ENCODE measurements at places on chromosomes 13 and 19. TPM values are rescaled to one million over a fixed set of nuclear protein-coding genes. Genes with fewer than 3 reads are reported as not detected.

ZNF667 gene
- 3.6 TPM for total RNA-seq

PNMA8B gene
- 0.11 TPM for total RNA-seq

FLT1 gene
- 110 TPM for total RNA-seq

FFAR3 gene
- not detected for total RNA-seq

VSIG10L gene
- total RNA-seq = 0.04 TPM

SBSN gene
- total RNA-seq = not detected

ZNF284 gene
- 2.6 TPM for total RNA-seq

STOML3 gene
- total RNA-seq = not detected

SERTM1 gene
- 0.49 TPM for total RNA-seq

NLRP4 gene
- total RNA-seq = not detected

CLEC17A gene
- total RNA-seq = not detected

DPF1 gene
- total RNA-seq = 1.3 TPM

C19orf73 gene
- 1.2 TPM for total RNA-seq

ZNF71 gene
- total RNA-seq = 10.8 TPM

DOCK6 gene
- 53.3 TPM for total RNA-seq

PSG6 gene
- total RNA-seq = not detected

GRCh38 chr13:67303661-67304333 lies 73.7 kb upstream of the PCDH9 start:
- DNase-seq = no peak

GRCh38 chr19:37986048-37986750 lies 79.2 kb downstream of the SIPA1L3 start:
- no peak for DNase-seq

DNA sequence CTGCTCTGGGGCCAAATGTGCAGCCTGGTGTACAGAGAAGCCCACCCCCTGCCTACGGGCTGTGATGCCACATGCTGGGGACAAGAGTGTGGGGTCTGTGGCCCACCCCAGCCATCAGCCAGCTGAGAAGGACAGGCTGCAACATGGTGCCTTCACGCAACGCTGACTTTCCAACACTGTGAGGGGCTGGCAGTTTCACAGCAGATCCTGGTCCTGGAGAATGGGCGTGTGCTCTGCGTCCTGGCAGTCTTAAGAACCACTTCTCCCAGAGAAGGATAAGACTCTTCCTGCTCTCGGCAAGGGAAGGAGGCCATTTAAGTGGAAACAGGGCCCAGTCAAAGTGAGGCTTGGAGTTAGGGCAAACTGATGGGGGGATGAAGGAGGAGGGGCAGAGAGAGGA lies 4.6 kb downstream of the LRRC4B start:
- DNase-seq = no peak

DNA sequence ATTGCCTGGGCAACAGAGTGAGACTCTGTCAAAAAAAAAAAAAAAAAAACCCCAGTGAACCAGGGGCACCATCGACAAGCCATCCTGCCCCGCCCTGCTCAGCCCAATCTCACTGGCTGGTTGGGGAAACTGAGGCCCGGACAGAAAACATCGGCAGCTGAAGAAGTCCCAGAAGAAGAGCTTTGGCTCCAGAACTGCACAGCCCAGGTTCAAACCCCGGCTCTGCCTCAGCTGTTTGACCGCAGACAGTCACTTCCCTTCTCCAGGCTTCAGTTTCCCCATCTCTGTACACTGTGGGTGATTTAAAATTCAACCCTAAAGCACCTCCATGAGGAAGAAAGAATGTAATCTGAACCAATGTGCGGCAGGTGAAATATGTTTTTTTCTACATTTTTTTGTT lies 9.4 kb upstream of the SEMA6B start:
- DNase-seq = no peak

DNA sequence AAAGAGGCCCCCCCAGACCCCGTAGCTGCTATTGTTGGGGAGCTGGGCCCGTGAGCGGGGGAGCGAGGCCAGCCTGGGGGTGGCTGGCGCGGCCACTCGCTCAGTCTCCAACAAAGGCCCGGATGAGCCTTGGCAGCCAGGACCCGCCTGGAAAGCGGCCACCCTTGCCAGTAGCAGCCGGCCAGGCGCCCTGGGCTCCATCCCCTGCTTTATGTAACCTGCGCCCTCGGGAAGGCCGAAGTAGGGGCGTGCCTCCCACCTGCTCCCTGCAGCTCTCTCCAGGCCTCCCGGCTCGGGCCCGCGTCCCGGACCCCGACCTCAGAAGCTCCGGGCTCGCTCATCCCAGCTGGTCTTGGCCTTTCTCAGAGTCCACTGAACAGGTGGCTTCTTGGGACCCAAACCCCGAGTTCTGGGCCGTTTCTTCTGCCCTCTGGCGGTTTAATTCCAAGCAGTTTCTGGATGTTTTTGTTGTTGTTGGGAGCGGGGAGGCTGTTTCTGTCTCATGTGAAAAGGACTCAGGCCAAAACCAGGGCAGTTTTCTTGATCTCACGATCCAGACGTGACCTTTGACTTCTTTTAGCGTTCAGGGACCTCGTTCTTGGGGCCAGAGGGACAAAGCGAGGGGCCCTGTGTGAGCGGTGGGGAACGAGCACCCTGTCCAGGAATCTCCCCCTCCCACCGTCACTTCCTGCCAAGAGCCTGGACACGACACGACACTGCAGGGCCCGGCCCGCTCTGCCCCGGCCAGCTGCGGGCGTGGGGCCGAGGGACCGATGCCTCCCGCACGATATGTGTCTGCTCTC lies 1.2 kb downstream of the CDC34 start:
- DNase-seq = no peak

- no peak for DNase-seq
Observed at GRCh38 chr13:32426191-32426989, 1.5 kb downstream of the N4BP2L1 start.

DNA sequence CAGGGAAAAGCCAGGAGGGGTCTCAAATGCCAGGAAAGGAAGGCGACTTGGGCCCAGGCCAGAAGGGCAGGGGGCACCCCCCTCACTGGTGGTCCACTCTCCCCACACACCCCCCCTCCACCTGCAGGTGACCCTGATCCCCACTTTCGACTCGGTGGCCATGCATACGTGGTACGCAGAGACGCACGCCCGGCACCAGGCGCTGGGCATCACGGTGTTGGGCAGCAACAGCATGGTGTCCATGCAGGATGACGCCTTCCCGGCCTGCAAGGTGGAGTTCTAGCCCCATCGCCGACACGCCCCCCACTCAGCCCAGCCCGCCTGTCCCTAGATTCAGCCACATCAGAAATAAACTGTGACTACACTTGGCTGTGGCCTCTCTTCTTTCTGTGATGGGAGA lies 14.9 kb downstream of the MAP1S start:
- no peak for DNase-seq

- no peak for DNase-seq
Observed at GRCh38 chr19:7251494-7251893, 42.7 kb downstream of the INSR start.

GRCh38 chr19:49952479-49952836 lies 8.5 kb downstream of the SIGLEC11 start:
- no peak for DNase-seq

- peak; percentile 97 for DNase-seq
Observed at GRCh38 chr19:45717131-45717982, 13.3 kb downstream of the FBXO46 start.

DNA sequence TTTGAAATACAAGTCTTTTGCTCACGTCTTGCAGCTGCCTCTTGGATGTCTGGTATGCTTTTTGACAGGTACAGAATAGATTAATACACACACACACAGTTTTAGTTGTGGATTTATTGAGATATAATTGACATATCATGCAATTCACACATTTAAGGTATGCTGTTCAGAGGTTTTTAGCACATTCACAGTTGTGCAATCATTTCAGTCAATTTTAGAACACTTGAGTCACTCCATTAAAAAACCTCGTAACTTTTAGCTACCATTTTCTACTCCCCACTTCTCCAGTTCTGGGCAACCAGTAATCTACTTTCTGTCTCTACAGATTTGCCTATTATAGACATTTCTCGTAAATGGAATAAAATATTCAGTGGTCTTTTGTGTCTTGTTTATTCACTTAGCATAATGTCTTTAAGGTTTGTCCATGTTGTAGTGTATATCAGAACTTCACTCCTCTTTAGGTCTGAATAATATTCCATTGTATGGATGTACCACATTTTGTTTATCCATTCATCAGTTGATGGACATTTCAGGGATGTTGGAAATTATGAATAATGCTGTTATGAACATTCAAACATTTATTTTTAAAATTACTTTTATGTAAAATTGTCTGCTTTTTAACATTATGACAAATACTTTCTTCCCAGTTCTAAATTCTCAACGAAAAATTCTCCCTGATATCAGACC lies 2.5 kb upstream of the ZMYM2 start:
- DNase-seq = no peak

- DNase-seq = no peak
Observed at GRCh38 chr13:109979228-109979627, 192.8 kb upstream of the IRS2 start.

DNA sequence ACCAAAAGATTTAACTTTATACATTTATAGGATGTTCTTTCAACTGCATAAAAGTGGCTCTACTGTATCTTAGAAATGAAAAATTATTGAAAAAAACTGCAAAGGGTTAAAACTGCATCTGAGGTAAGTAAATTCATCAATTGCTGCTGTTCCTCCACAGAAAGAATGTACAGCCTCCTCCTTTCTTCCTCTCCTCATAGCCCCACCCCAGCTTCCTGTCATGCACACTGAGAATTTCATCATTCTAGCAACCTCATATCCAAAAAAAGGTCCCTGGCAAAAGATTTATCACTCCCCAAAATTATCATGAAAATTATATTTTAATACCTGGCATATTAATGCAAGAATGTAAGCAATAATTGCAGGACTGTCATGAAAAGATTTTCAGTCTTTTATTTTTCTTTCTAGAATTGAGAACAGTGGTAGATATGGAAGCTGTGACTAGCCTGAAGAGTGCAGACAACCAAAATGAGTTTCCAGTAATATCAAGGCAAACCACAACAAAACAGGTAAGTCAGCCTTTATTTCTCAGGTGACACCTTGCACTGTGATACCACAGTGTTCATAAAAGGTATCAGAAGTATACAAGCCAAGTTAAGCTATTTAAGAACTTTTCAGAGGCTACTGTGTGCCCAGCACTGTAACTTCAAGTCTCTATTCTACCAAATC lies 110.8 kb downstream of the SUCLA2 start:
- DNase-seq = no peak

- DNase-seq = no peak
Observed at GRCh38 chr19:32649751-32650150, 25.2 kb downstream of the ANKRD27 start.

GRCh38 chr13:87851410-87851809 lies 180.2 kb downstream of the SLITRK5 start:
- no peak for DNase-seq

DNA sequence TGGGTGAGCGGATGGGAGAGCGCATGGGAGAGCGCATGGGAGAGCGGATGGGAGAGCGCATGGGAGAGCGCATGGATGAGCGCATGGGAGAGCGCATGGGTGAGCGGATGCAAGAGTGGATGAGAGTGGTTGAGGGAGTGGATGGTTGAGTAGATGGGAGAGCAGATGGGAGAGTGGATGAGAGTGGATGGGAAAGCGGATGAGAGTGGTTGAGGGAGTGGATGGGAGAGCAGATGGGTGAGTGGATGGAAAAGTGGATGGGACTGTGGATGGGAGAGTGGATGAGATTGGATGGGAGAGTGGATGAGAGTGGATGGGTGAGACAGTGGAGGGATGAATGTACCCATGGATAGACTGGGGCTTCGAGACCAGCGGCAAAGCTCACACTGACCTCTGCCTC lies 8.6 kb upstream of the TEKTIP1 start:
- DNase-seq = no peak

- no peak for DNase-seq
Observed at GRCh38 chr19:1455336-1456120, 5.6 kb downstream of the APC2 start.

- DNase-seq = no peak
Observed at GRCh38 chr13:62595976-62596375, 1180.3 kb upstream of the PCDH20 start.

DNA sequence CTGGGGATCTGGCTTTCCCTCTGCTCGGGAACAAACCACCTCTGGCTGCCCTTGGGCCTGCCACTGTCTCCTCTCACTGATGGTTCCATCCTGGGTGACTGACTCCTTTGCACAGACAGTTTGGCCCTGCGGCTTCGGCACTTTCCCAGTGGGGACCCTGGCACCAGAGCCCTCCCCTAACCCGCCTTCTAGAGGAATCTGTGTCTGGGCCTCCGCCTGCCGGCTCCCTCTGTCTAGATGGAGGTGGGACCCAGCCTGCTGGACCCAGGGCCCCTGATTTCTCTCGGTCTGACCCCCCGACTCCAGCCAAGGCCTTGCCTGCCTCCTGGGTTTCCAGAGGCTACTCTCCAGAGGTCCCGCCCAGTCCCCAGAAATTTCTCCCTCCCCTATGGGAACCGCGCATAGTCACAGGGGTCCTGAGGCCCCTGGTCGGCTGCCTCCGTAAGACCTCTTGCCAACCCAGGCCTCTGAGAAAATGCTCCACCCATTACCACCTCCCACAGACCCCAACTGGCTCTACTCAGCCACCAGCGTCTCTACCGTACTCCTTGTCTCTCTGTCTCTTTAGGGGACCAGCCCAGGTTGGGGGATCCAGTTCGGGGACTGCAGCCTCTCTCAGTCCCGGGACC lies 2.7 kb downstream of the CCDC106 start:
- no peak for DNase-seq

- no peak for DNase-seq
Observed at GRCh38 chr19:41926763-41927496, 1.3 kb downstream of the ERFL start.

- DNase-seq = no peak
Observed at GRCh38 chr19:33273881-33274662, 28.3 kb downstream of the CEBPA start.

DNA sequence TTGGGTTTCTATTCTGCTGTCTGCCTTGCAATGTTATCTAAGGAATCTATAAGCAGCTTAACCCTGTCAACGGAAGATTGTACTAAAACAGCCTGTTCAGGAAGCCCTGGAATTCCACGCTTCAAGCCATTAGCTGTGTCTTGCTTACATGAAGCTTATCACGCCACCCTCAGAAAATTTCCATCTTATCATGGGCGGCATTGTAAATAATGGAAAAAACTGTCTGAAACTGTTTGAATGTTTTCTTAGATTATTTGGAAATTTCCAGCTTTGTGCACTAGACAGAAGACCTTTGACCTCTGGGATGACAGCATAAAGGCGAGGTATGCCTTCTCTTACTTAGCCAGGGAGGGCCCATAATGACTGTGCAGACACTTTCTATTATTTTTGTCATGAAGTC lies 319.7 kb downstream of the KCNRG start:
- DNase-seq = peak; percentile 81

DNA sequence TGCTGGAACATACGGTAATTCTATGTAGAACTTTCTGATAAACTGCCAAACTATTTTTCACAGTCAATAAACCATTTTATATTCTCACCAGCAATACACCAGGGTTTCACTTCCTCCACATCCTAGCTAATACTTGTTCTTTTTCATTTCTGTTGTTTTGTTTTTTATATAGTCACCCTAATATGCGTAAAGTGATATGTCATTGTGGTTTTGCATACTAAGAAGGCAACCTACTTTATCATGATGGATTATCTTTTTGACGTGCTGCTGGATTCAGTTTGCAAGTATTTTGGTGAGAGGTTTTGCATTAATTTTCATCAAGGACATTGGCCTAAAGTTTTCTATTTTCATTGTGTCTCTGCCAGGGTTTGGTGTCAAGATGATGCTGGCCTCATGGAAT lies 1384.1 kb downstream of the UQCRFS1 start:
- no peak for DNase-seq
